ENCODE measurements at places on chromosomes 2 and 18.

DNA sequence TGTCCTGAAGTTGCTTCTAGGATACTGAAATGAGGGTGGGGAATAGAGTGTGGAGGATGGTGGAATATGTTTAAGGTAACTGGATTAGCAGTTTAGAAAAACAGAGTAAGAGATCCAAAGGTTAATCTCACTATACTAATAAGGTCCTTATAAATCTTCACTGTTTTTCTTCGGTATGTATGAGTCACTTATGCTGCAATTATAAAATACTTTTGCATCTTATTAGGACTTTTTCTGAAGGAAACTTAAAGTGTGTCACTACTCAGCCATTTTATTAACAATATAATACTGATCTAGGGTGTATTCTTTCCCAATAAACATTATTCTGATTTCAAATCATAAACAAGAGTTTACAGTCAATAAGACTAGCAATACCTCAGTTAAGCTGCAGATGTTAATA lies 182.3 kb downstream of the ZNF521 start:
- DNase-seq: no peak

DNA sequence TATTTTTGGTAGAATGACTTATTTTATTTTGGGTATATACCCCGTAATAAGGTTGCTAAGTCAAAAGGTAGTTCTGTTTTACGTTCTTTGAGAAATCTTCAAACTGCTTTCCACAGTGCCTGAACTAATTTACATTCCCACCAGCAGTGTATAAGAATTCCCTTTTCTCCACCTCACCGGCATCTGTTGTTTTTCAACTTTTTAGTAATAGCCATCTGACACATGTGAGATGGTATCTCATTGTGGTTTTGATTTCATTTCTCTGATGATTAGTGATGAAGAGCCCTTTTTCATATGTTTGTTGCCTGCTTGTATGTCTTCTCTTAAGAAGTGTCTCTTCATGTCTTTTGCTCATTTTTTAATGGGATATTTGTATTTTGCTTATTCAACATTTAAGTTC lies 215.2 kb upstream of the TFPI start:
- DNase-seq: no peak

GRCh38 chr2:74371421-74371820 lies 8.7 kb downstream of the DCTN1 start:
- DNase-seq: no peak

- DNase-seq: no peak
Observed at GRCh38 chr2:240209493-240209892, 69.0 kb upstream of the OTOS start.

DNA sequence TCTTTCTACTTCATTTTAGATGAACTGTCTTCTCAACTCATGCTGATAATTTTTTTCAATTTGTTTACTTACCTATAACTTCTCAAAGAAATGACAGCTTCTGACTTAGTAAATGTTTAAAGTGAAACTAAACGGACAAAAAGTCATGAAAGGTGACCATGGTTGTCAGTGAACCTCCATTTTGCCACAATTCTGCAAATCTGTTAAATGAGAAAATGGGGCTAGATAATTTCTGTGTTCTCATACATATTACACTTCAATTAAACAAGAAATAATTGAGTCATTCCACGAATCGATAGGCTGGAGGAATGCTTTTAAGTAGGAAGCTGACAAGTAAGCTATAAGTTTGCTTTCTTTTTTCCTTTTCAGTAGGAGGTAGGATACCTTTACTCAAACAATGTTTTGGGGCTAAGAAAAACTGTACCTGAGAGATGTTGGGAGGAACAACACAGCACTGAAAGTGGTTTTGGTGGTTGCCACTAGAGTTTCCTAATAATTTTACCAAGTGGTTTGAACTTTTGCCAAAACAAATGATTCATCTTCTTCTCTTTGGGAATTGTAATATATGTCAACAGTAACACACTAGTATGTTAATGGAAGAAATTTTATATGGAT lies 17.1 kb downstream of the DYNAP start:
- DNase-seq: no peak

Measured in NCI-H2081 (cell line).